ENCODE measurements at places on chromosomes 3 and 15.

- no peak for DNase-seq
These were observed 288.2 kb downstream of the EPHA6 start for GRCh38 chr3:97102641-97103040.

- DNase-seq = no peak
These were observed 821.8 kb downstream of the TBL1XR1 start for GRCh38 chr3:176375519-176375918.

DNA sequence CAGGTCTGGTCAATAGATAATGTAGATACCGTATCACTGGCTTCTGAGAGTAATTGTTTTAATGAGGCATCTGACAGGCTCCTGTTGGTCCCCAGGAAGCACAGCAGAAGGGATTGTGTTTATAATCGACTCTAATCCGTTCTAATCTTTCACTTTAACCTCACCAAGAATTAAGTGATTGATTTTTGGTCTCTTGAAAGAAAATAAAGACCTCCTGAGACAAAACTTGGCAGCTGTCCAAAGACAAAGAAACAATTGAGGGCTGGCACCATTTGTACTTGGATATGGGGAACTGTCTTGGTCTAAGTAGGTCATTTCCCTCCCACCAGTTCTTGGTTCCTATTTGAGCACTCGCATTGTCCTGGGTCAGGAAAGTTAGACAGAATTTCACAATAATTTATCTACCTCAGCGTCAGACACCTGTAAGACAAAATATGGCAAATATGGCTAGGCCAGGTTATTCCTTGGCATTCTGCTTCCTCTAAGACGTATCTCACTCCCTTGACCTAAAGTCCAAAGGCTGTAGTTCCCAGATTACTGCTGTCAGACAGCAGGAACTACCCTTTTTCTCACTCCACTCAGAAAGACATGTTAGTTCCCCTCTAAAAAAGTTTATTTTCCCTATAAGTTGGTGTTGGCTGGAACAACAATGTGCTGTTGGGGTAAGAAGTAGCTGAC is 22.7 kb upstream of the CD96 start:
- no peak for DNase-seq

GRCh38 chr3:61134532-61134931 is 116.7 kb downstream of the FHIT start:
- no peak for DNase-seq

DNA sequence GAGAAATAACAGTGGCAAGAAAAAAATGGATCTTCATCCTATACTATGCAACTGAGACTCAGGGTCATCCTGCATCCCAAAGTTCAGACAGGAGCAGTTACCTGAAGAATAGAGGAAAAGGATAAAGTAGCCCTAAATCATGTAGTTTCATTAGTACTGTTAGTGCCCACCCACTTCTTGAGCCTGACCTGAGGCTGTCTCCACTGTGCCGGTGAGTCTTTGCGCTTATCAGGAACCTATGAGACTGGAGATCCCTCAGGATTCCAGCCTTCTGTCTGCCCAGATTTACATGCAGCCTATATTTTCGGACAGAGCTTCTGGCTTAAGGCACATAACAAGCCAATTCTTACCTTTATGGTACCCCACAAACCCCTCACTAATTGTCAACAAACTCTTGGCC is 791.6 kb downstream of the ROBO1 start:
- DNase-seq = no peak

DNA sequence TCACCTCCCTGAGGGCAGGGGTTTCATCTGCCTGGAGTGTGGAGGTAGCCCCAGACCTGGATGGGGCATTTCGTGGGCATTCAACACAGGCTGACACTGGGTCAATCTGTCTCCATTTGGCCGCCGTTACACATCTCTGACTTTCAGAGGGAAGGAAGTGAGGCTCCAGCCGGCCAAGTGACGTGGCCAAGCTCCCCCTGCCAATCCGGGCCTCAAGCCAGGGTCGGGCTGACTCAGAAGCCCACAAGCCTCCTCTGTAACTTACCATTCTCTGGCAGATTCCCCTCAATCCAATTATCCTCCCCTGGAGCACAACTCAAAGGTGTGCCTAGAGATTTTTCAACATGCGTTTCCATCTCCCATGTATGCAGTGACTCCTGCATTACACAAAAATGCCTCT is 227.6 kb downstream of the KLF13 start:
- peak; percentile 66 for DNase-seq

DNA sequence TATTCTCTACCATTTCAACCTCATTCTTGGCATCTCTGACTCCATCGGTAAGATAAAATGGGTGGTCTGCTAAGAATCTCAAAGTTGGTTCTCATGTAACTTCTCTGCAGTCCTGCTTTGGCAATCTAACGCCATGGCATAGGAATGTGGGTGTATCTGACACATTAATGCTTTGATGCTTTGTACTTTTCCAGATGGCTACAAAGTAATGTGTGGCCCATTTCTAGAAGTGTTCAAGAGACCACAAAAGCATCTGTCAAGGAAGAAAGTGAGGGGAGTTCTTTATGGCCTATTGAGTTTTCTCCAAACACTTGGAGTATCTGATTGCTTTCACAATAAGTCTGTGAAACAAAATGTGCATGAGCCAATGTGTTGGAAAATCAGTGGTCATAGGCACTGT is 339.9 kb upstream of the TGFBR2 start:
- no peak for DNase-seq

GRCh38 chr3:188911026-188911850 is 260.5 kb upstream of the TPRG1 start:
- no peak for DNase-seq

- DNase-seq = no peak
These were observed 298.0 kb upstream of the RBMS3 start for GRCh38 chr3:28982906-28983305.

GRCh38 chr15:75129788-75130187 is 71.9 kb upstream of the C15orf39 start:
- DNase-seq = no peak

DNA sequence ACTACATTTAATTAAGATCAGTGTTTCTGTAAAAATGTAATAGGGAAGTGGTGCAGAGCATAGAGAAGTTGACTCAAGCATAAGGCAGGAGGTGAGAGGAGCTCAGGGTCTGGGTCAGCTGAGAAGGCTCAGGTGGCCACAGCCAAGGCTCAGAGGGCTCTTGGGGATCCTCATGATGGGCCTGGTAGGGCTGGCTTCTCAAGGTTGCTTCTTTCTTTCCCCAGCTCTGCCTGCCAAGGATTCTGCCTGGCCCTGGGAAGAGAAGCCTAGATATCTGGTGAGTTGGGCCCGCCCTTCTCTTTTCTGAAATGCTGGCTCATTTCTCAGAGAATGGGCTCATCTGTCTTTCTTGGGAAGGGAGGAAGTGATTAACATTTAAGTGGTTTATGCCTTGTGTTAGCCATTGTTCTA is 6.5 kb downstream of the ZNF589 start:
- DNase-seq = no peak
